ENCODE measurements at places on chromosomes 1 and 21.
A peak's percentile ranks its signal among the peaks of the same experiment; 100 is the strongest.

GRCh38 chr21:45990049-45990711 lies 8.6 kb downstream of the COL6A1 start:
- peak; percentile 17 for DNase-seq

DNA sequence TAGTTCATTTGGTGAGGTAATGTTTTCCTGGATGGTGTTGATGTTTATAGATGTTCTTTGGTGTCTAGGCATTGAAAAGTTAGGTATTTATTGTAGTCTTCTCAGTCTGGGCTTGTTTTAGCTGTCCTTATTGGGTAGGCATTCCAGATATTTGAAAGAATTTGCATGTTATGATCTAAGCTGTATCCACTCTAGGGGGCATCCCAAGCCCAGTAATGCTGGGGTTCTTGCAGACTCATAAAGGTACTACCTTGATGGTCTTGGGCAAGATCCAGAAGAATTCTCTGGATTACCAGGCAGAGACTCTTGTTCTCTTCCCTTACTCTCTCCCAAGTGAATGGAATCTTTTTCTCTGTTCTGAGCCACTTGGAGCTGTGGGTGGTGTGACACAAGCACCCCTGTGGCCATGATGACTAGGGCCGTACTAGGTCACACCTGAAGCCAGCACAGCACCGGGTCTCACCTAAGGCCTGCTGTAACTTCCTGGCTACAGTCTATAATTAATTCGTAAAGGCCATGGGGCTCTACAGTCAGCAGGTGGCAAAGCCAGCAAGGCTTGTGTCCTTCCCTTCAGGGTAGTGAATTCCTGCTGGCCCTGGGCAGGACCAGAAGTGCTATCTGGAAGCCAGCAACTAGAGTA lies 74.8 kb upstream of the PDE4B start:
- no peak for DNase-seq

GRCh38 chr1:113998361-113998760 lies 19.1 kb downstream of the OLFML3 start:
- no peak for DNase-seq

- no peak for DNase-seq
Observed at GRCh38 chr1:246270236-246270635, 236.8 kb downstream of the SMYD3 start.

DNA sequence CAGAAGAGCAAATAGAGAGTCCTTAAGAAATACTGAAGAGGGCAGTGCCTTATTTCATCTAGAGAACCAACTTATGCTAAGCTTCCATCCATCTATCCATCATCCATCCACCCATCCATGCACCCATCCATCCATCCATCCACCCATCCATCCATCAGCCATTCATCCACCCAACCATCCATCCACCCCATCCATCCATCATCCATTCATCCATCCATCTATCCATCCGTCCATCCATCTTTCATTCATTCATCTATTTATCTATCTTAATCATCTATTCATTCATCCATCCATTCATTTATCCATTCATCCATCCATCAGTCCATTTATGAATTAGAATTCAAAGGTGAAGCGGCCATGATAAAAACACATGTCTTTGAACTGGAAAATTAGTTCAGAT lies 171.5 kb upstream of the FMN2 start:
- no peak for DNase-seq

GRCh38 chr1:96568639-96569038 lies 152.9 kb upstream of the PTBP2 start:
- peak; percentile 73 for DNase-seq

GRCh38 chr1:232675898-232676297 lies 46.0 kb upstream of the SIPA1L2 start:
- no peak for DNase-seq

GRCh38 chr1:37128091-37128490 lies 93.8 kb upstream of the GRIK3 start:
- no peak for DNase-seq

DNA sequence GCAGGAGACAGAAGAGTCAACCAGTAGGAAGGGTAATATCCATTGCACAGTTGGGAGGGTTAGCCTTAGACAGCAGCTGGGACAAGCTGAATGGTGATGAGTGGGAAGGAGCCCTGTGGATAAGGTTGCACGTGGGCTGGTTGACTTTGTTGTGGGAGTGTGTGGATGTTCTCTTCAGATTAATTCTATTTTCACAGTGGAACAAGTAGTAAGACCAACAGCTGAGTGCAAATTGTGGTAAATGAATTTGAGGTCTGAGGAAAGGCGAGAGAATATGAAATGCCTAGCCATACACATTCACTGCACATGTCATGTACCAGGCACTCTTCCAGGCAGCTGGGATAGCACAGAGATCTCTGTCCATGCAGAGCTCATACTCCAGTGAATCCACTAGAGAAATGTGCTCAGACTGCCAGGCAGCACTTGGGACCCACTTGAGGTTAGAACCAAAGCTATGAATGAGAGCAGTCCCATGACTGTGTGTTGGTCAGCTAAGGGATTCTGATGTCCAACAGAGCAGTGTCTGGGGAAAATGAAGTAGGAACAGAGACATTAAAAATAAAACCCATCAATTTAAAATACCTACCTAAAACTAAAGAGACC lies 25.2 kb upstream of the VTCN1 start:
- no peak for DNase-seq

GRCh38 chr1:195709821-195710220 lies 898.4 kb downstream of the KCNT2 start:
- peak; percentile 24 for DNase-seq

DNA sequence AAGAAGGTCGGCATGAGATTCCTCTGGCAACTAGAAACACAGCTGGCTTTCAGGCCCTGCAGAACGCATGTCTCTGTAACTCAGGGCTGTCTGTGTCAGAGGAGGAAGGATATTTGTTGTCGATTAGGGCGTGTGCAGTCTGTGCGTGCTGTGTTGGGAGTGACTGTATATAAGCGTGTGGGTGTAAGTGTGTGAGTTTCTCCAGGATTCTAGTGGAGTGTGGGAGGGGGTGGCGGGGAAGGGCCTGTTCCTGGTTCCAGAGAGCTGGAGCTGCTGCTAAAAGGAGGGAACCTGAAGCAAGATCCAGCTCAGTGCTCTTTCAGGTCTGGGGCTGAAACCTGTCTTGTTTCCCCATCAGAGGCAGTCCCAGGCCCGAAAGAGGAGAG lies 74.3 kb downstream of the SLC16A1 start:
- DNase-seq = no peak

DNA sequence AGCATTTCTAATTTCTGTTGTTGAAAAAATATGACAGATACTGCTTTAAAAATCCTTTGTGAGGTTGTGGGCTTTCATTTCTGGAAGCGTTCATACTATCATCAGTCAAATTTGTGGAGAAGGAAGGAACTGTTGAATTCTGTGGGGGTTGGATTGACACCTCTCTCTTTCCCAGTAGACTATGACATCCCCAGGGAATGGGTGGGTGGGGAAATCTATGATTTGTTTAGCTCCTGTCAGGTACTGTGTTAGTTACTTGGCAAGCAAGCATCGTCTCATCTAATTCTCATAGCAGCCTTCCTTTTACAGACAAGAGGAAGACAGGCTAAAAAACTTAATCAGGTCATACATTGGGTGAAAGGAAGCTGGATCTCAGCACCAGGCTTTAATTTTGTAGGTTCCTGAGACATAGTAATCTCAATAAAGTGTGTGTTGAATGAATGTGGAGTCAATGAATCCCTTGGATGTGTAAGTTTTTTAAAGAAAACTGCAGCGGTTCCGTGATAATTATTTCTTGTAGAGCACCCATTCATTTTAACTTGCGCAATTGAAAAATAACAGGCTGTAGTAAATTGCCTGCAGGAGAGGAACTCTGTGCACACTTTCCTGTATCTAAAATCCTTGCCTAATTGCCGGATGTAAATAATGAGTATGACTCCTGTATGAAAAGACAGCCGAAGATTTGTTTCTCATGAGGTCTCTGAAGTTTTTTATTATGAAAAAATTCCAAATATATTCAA lies 60.6 kb downstream of the MYOM3 start:
- DNase-seq = no peak

GRCh38 chr1:209876078-209876800 lies 48.5 kb downstream of the UTP25 start:
- no peak for DNase-seq

DNA sequence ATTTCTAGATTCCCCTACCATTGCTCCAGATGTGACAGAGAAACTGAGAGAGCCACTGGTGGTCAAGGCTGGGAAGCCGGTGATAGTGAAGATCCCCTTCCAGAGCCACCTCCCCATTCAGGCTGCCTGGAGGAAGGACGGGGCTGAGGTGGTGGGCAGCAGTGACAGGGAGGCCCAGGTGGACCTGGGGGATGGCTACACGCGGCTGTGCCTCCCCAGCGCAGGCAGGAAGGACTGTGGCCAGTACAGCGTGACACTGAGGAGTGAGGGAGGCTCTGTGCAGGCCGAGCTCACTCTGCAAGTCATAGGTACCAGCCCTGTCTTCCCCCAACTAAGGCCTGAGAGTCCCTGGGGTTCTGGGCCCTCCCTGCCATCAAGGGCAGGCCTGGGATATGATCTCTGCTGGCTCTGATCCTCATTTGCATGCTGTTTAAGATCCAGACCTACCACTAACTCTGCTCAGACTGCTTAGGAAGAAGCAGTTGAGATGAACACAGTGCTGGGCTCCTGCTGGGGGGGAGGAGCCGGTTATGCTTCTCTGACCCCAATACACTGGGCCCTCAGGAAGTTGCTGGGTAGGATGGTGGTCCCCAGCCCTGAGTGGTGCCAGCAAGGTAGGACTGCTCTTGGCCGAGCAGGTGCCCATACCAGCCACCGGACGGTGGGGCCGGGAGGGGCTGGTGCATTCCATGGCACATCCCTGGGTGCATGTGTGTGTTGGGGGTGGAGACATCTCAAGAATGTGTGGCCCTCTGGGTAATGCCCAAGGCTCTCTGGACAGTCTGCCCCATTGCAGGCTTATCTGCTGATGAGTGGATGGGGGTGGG lies 25.1 kb downstream of the IGFN1 start:
- no peak for DNase-seq

- DNase-seq = no peak
Observed at GRCh38 chr1:153776352-153776751, 1.1 kb downstream of the SLC27A3 start.

GRCh38 chr1:41560496-41560895 lies 76.0 kb upstream of the EDN2 start:
- DNase-seq = no peak

DNA sequence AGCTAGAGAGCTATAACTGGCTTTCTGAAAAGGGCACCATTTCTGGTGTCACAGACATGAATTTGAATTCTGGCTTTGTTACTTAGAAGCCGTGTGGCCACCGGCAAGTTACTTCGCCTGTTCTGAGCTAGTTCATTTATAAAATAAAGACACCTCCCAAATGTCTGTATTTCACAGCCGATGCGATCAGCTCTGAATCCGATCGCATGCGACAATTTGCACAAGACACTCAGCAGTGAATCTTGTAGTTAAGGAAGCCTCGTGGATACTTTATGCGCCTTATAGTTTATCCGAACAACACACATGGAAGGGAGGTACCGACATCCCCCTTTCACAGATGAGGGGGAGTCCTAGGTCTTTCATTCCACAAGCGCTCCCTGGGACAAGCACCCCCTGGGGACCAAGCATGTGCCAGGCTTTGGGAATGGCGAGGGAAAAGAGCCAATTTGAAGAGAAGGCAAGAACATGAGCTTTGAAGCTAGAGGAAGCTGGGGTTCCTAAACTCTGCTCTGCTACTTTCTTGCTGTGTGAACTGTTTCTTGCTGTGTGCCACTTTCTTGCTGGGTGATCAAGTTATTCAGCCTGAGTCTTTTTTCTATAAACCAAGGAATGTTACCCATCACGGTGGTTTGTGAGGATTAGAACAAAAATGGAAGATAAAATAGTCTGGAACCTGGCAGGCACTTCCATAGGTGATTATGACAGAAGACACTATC lies 3.9 kb downstream of the ID3 start:
- no peak for DNase-seq

DNA sequence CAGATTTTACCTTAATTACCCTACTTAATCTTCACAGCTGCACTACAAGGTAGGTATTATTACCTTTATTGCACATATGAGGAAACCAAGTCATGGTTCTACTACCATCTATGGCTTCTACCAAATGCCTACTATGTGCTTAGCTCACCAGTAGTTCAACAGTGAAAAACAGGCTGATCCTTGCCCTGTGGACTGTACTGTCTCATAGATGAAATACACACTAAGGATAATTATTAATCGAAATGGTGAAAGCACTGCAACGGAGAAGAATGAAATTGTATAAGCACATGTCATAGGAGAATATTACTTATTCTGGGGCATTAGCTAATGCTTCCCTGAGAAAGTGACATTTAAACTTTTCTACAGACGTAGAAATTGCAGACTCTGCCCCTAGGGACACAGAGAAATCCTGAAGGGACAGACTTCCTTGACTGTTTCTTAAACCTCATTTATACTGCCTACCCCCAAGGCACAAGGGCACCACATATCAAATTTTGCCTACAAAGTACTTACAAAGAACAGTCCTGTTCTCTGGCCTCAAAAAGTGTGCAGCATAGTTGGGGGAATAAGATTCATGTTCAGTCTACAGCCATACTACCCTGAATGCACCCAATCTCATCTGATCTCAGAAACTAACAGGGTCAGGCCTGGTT lies 148.4 kb upstream of the ZC3H11B start:
- DNase-seq = no peak

DNA sequence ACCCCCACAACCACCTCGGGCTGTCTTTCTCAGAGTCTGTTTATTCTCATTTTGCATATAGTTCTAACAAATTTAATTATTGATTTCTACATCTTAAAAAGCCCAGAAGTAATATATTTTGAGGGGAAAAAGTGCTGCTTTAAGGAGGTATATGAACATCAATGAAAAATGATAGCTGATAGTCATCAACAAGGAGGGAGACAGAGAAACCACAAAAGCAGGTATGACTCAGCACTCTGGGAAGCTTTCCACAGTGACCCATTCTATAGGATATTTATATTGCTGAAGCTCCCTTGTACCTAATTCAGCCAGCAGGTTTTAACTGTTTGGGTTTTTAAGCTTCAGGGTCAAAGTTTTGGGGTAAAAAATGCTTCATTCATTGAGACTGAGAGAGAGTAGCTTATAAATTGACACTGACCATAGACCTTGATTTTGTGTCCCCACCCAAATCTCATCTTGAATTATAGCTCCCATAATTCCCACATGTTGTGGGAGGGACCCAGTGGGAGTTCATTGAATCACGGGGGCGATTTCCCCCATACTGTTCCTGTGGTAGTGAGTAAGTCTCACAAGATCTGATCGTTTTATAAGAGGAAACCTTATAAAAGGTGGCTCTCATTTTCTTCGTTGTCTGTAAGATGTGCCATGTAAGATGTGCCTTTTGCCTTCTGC lies 27.4 kb downstream of the VANGL1 start:
- DNase-seq = no peak

DNA sequence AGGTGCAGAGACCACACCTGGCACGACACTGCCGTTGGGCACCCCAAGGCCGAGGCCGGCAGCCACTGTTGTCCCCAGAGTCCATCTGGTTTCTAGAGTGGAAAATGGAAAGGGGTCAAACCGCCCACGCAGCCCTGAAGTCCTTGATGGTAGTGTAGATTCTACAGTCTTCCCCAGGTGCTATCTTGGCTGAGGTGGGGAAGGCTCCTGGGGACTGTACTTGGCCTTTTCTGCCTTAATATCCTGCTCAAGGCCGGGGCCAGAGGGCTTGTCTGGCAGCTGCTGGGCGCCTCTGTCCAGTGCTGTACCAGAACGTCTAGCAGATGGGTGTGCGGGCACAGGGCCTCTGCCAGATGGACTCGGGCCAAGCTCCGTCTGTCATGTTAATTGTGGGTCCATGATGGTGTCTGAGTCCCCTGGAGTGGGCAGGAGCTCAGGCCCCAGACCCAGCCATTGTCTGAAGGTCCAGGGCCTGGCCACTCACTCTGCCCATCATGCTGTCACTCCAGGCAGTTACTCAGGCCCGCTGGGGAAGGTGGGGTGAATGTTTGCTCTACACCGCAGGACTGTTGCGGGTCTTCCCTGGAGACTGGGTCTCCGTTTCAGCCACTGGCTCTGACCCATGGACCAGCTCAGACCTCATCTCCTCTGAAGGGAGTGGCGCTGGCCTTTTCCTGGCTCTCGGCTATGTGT lies 161.9 kb upstream of the COL6A1 start:
- no peak for DNase-seq
